M059J (cell line): ENCODE measurements at places on chromosomes 3 and 15.

DNA sequence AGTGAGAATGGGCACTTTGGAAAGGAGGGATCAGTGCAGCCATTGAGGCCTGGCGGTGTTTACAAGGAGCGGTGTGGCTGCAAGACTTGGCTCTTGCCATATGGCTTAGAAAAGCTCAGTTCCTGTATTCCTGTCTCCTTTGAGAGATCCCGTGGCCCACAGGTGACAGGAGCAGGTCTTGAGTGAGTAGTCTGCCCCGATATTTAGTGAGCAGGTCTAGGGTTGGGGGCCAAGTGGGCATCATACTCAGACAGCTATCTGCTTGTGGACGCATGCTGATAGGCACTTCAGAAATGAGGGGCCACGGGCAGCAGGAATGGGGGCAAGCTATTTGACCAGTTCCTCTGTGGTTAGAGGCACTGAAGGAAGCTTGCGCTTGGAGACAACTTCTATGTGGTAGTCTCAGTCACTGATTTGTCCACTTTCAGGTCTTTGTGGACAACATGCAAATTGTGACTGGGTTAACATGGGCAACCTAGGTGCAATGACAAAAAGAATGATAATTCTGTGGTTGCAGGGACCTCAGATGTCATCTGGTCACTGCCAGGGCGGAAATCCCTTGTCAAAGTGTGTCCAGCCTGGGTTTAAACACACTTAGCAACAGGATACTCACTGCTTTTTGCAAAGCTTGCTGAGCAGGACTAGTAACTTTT, 1.1 kb downstream of the TMED3 start:
- no peak for DNase-seq

DNA sequence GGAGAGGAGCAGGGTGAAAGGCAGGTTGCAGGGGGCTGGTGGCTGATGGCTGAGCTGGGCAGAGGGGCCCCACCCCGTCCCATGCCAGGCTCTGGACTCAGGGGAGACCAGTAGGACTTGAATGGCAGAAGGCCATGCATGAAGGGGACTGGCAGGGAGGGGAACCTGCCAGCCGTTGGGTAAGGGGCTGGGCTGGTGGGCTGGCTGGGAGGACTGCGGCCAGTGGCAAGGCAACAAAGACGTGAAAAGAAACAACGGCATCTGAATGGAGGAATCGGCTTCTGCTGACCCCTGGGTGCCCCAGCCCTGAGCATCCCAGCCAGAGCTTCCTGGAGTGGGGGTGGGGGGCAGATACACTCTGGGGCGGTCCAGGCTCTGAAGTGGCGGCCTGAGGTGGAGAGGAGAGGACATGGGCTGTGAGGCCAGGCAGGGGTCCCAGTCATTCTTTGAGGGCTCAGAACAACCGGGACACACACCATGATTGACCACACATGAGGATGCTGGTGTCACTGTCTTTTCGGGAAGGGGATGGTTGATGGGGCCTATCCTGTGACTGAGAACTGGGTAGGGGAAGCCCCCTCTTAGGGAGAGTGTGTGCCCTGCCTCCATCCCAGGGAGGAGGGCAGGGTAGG, 11.7 kb downstream of the GLYCTK start:
- DNase-seq: no peak

- no peak for DNase-seq
These were observed 210.0 kb upstream of the PEX5L start for GRCh38 chr3:180246688-180247195.

DNA sequence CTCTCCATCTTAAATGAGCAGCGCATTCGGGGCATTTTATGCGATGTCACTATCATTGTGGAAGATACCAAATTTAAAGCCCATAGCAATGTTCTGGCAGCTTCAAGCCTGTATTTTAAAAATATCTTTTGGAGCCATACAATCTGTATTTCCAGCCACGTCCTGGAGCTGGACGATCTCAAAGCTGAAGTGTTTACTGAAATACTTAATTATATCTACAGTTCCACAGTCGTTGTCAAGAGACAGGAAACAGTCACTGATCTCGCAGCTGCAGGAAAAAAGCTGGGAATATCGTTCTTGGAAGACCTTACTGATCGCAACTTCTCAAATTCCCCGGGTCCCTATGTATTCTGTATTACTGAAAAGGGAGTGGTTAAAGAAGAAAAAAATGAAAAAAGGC, 44.4 kb upstream of the RASA2 start:
- no peak for DNase-seq

DNA sequence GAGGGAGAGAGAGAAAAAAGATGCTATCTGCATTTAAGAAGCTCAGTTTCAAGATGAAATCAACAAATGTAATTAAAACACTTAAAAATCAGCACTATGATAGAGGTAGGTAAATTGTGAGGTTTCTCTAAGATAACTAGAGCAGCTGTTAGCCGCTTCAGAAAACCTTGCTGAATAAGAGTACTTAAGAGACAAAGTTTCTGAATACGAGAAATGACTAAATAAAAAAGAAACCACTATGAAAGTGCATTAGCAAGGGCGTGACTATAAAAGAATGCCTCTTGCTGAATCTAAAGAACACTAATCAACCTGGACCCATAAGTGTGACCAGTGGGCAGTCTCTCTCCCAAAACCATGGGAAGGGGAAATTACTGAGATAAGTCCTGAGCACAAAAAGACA, 41.8 kb downstream of the IQCB1 start:
- DNase-seq: no peak

DNA sequence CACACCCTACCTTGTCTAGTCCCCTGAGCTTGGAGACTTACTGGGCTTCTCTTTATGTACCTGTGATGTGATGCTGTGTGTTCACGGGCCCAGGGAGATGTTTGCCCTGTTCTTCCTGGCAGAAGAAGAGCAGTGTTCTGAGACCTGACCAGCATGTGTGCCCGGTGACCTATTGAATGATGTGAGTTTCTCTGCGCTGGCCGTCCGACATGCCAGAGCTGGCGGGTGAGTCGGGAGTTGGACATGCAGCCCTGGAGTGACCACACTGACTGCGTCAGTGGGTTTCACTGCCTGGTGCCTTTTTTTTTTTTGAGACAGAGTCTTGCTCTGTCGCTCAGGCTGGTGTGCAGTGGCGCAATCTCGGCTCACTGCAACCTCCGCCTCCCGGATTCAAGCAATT, 42.3 kb downstream of the CGNL1 start:
- peak; percentile 11 for DNase-seq

GRCh38 chr3:61354604-61355003, 103.4 kb upstream of the FHIT start:
- DNase-seq: no peak

DNA sequence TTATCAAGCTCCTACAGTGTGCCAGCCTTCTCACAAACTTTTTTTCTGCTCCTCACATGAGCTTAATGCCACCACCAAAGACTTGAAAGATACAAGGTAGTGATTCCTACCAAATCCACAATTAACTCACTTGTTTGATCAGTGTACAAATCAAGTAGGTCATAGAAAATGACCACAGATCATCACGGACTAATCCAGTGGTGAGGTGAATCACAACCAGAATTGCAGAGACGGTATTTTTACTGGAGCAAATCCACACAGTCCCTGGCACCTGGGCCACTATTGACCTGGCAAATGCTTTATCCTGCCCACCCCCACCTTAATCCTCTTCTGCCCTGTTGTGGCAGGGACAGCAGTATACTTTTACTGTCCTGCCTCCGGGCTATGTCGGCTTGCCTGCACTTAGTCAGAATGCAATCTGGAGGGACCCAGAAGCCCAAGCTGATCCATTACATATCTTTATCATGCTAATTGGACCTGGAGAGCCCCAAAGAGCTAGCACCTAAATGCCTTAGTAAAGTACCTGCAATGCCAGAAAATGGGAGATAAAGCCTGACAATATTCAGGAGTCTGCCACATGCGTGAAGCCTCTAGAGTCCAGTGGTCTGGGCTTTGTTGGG, 83.9 kb upstream of the CDV3 start:
- peak; percentile 57 for DNase-seq

DNA sequence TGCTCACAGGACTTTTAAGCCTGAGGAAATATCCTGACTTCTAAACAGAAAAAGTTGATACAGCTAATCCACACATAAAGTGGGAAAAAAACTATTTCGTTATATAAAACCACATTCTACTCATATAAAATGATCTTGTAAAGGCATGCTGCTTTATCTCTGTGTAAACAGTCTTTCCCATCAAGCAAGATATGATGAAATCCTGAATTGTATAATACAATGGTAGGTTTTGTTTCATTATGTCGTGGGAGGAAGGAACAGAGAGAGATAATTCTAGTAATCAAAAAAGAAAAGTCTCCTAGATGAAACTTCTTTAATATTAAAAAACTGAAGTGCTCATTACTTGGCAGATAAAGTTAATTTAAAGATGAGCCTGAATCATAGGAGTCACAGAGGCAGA, 92.6 kb upstream of the SNTN start:
- no peak for DNase-seq
